ENCODE measurements at places on chromosomes 3 and 15. TPM values are rescaled to one million over a fixed set of nuclear protein-coding genes. Genes with fewer than 3 reads are reported as not detected.

GRCh38 chr3:115875460-115875859 is 252.2 kb downstream of the GAP43 start:
- DNase-seq: no peak

DNA sequence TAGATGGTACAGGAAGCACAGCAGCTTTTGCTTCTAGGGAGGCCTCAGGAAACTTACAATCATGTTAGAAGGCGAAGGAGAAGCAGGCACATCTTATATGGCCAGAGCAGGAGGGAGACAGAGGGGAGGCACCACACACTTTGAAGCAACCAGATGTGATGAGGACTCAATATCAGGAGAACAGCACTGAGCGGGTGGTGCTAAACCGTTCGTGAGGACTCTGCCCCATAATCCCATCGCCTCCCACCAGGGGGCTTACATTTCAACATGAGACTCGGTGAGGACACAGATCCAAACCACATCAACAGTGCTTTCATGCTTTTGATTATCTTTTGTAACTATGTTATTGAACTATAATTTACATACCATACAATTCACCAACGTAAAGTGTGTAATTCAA is 7.6 kb upstream of the TMEM44 start:
- no peak for DNase-seq

The MRAS gene
- 14.3 TPM for polyA plus RNA-seq

The SKOR1 gene
- polyA plus RNA-seq: 0.02 TPM

The TMEM44 gene
- polyA plus RNA-seq: 14.0 TPM
